ENCODE measurements at places on chromosomes 7 and 10.

- DNase-seq, result no peak
Measured at GRCh38 chr10:100662067-100662466, 83.3 kb upstream of the PAX2 start.

DNA sequence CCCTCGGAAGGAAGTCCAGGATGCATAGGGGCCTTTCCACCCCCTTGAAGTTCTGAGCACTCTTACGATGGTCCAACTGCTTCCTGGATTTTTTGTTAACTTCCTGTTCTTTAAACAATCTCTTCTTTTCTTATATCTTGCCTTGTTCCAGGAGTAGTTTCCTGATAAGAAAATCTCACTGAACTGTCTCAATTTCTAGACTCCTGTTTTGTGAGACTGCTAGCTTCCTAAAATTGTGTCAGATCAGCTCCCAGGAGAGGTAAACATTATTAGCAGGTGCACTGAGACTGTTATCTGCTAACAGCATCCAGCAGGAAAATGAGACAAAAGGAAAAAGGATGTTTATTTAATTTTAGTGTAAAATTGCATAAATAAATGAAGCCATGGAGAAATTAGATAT is 106.2 kb upstream of the PITRM1 start:
- no peak for DNase-seq

DNA sequence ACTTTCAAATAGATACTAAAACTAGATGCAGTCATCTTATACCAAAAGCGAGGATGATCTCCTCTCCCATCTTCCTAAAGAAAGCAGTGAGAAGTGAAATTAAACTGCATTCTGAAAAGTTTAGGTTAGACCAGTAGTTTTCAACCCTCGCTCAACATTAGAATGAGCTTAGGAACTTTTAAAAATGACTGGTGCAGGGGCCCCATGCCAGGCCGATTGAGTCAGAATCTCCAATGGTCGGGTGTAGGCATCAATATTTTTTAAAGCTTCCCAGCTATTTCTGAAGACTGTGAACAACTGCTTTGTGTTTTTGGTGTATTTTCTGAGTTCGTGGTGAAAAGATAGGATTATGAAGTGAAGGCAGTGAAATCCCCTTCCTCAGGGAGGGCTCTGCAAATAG is 146.0 kb downstream of the VTI1A start:
- no peak for DNase-seq

- DNase-seq, result no peak
Measured at GRCh38 chr10:116270771-116271592, 2.0 kb downstream of the GFRA1 start.

DNA sequence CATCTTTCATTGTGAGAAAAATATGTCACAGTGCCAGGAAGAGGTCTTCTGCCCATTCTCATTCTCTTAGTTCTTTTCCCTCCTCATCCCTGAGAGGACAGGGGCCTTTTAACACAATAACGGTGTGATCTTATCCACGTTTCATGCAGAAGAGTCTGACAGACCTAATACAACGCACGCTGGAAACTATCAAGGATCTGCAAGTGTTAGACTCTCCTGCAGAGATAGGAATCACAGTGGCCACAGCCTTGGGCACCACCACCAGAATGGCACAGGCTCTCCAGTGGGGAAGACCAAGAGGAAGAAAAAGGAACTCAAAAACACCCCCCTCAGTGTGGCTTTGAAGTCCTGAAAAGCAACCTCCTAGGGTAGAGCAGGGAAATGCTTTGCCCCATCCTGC is 72.6 kb upstream of the LAMB4 start:
- no peak for DNase-seq

DNA sequence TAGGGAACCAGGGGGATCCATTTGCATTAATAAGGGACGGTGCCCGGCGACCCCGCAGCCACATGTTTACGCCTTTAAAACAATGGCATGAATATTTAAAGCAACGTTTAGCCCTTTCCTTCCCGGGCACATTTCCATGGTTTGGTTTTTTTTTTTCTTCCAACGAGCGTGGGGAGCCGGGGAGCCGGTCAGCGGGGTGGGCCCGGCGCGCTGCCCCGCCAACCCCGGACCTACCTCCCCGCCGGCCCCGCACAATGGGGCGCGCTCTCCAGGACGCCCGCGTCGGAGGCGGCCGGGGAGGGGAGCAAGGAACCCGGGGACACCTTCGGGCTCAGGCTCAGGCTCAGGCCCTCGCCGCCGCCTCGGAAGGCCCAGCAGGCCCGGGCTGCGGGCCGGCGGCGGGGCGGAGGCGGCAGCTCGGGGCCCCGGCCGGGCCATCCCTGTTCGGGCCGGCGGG is 1.0 kb downstream of the SEPHS1 start:
- no peak for DNase-seq

DNA sequence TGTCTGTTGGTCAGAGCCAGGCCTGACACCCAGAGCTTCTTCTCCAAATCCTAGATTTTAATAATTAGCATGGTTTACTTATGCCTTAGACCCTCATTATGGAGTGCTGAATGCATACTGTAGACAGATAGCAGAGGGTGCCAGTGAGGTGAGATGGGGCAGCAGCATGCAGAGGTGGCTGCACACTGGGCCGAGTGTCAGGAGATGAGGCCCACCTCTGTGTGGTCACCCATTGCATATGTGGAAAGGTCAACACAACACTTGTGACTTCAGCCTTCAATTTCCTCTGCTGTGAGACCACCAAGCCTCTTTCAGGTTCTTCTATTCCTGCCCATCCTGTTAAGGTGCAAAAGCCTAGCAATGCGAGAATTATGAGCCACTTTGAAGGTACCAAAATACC is 39.7 kb upstream of the NMT2 start:
- no peak for DNase-seq

DNA sequence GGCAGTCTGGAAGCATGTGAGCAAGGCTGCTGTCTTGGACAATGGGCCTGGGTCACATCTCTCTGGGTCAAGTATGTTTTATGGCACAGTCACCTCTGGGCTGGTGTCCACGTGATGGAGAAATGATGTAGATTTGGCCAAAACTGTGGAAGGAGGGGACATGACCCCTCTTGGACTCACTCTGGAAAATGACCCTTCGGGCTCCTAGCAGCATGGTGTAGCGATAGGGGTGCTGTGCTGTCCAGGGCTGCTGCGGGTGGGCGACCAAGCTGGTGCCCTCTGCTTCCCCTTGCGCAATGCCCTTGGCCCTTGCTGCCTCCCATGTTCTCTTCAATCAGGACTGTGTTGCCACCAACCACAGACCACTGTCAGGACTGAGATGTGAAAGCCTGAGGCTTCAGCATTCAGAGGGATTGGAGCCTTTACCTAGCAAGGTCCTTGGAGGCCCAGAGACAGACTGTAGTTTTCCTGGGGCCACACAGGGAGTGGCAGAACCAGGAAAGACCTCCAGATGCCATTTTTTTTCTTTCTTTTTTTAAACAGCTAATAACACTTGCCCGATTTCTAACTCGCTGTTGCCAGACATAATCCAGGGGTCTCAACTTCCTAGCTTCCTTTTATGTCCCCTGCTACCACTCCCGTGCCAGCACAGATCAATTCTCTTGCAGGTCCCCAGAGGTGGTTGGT is 6.1 kb downstream of the CYP26A1 start:
- DNase-seq, result no peak

DNA sequence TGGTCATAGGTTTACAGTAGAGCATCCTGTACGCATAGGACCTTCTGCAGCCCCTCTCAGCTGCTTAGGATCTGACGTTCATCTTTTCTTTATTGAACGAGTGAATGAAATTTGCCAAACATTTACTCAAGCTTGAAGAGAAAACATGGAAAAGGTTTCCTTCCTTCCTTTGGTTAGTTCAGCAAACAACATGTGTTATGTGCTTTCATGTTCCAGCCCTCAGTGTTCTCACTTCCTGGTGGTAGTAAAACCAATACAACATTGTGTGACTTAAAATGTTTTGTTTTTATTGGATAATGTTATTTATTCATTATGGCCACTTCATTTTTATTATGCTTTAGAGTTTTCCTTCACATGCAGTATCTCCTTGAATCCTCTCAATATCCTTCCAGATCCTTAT is 1.4 kb upstream of the CDCA7L start:
- DNase-seq, result no peak

GRCh38 chr10:133018491-133018890 is 69.2 kb upstream of the ADGRA1 start:
- no peak for DNase-seq

GRCh38 chr10:114313866-114314265 is 74.8 kb downstream of the VWA2 start:
- no peak for DNase-seq

- no peak for DNase-seq
Measured at GRCh38 chr10:113555751-113556150, 2.9 kb downstream of the HABP2 start.

DNA sequence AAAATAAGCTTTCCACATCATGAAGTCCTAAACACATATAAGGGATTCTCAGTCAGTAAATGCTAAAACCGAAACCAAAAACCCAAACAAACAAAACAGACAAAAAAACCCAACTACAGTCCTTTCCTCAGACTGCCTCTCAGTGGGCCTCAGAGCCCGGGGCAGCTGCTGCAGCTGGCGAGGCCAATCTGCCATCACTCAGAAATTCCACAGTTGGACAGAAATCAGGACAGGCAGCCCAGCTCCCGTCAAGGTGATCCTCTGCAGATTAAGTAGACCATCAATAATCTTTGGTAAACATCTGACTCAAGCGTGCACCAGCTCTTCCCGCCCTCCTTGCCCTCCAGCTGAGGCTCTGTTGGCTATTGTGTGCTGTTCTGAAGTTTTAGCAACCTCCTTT is 142.2 kb downstream of the ATXN7L1 start:
- no peak for DNase-seq

DNA sequence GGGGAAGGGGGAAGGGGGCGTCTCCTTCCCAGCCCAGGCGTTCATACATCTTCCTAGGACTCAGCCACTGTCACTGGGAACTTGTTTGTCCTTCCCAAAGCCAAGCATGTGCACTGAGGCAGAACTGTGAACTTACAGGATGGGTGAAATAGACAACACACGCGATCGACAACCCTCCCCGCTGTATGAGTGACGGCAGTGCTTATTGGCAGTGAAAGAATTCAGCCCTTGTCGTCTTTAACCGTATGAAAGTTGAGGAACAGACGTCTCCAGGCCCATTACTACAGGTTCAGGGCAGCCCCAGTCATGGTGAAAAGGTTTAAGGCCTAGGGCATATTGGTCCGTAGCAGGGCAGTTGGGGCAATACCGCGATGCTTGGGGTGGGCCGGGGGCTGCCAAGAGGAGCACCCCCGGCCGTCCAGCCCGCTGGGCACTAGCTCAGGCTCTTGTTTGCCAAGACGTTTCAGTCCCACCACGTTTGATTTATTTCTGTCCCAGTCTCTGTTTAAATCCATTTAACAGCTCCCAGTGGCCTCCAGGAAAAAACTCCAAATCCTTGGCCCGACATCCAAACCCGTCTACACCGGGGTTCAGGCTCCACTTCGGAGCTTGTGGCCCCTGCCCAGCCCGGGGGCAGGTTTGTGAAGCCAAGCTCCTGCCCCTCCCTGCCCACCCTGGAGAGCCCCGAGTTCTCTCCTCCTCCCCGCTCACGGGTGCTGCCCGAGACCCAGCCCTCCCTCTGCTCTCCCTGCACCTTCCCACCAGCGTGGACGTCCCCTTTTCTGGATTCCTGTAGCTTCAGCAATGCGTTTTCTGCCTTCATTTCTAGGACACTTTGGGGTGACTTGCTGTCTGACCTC is 159.8 kb downstream of the DNAJB6 start:
- DNase-seq, result no peak

GRCh38 chr10:104424719-104425118 is 71.1 kb downstream of the CFAP58 start:
- DNase-seq, result no peak

GRCh38 chr7:12805957-12806356 is 118.5 kb downstream of the ARL4A start:
- no peak for DNase-seq

GRCh38 chr7:97094284-97094930 is 23.1 kb upstream of the SDHAF3 start:
- DNase-seq, result no peak

DNA sequence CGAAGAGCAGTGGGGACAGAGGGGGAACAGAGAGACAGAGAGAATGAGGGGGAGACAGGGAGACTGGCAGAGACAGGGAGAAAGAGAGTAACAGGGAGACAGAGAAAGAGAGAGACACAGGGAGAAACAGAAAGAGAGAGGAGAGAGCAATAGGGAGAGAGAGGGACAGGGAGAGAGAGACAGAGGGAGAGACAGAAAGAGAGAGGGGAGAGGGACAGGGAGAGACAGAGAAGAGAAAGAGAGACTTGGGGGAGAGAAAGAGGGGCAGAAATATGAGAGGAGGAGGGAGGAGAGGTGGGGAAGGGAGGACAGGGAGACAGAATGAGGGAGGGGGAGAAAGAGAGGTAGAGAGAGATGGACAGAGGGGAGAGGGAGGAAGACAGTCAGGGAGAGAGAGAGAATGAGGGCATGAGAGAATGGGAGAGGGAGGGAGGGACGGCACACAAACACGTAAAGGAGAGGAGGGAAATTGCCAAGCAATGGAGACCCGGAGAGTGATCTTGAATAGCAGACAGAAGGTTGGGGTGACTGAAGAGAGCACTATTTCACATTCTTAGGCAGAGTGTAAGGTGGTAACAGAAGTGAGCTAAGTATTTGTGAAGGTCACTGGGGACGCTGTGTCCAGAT is 33.3 kb upstream of the KCNMA1 start:
- no peak for DNase-seq

DNA sequence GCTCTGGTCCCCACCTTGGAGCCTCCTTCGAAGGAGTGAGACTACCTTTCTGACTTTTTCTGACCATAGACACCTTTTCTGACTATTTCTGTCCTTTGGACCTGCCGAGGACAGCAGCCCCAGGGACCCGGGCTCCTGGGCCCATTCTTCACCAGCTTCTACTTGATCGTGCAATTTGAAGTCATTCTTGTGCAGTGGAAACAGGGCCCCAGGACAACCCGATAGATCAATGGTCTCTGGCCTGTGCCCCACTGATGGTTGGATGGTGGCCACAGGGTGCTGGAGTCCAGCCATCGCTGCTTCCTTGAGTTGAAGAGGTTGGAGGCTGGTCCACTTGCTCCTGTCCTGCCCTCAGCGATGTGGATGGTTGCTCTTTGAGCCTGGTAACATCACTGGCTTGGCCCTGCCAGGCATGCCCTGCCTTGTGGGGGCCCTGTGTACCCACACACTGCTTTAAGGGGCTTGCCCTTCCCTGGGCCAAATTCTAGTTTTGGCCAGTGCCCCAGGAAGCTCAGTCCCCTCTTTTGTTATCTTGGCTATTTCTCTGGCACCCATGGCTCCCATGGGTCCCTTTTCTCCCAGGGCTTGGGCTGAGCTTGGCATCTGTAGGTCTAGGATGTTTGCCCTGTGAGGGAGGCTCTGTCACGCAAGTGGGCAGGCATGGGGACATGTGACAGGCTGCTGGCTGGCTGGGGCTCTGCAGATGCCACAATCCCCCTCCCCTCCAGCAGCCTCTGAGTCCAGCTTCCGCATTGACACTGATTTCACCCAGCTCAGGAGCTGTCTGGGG is 375.6 kb upstream of the NUPR2 start:
- DNase-seq, result no peak

GRCh38 chr7:67019562-67020390 is 23.1 kb downstream of the TYW1 start:
- no peak for DNase-seq

DNA sequence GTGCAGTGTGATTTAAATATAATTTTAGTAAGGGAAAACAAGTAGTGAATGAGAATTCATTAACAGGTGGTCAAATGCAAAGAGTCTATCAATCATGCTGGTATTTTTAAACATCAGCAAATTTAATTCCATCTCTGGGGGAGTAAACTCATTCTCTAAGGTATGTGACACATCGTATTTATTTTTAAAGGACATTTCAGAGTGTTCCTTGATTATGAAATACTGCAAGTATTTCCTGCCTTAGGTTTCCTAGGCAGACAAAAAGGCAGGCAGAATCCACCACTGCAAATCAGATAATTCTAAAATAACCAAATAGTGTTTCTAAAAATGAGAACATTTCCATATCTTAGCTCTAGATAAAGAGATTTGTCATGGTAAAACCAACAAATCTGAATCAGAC is 193.8 kb downstream of the LRRTM3 start:
- no peak for DNase-seq

All from stimulated activated CD8-positive, alpha-beta memory T cell treated with anti-CD3 and anti-CD28 coated beads, Interleukin-2, amount 100 ng/mL, for 48 hours (primary cell).